ENCODE measurements at places on chromosomes 2 and 18.

DNA sequence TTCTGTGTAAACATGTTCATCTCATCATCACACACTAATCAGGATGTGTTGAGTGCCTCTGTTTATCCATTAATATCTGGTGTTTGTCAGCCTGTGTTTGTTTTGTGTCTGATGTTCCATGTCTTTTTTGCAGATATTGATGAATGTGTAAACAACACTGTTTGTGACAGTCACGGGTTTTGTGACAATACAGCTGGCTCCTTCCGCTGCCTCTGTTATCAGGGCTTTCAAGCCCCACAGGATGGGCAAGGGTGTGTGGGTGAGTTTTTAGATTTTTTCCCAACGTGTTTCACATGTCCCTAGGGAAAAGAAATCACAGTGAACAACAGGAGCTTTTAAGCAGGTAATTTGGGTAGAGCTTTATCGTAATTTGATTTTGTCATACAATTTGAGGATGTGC is 133.7 kb upstream of the RASGRP3 start:
- no peak for DNase-seq

- DNase-seq, result no peak
These were observed 26.8 kb downstream of the MAL start for GRCh38 chr2:95052307-95052706.

DNA sequence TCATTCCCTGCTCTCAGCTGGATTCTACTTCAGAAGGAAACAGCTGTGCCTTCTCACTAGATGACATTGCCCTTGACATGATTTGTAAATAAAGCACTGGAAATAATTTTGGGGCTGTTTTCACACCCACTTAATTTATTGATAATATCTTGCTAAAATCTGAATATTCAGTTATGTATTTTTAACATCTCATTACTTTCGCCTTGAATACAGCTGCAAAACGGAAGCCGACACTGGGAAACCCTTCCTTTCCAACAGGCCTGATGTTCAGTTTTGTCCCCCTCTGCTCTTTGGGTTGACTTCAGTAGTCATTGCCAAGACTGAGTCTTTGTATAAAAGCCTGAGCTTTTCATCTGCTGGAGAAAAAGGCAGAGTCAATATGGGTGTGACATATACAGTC is 82.7 kb downstream of the DOCK10 start:
- no peak for DNase-seq

- no peak for DNase-seq
These were observed 89.4 kb downstream of the MYOM1 start for GRCh38 chr18:3130344-3130743.

GRCh38 chr2:240387669-240388358 is 47.6 kb upstream of the GPC1 start:
- DNase-seq, result peak; percentile 97

DNA sequence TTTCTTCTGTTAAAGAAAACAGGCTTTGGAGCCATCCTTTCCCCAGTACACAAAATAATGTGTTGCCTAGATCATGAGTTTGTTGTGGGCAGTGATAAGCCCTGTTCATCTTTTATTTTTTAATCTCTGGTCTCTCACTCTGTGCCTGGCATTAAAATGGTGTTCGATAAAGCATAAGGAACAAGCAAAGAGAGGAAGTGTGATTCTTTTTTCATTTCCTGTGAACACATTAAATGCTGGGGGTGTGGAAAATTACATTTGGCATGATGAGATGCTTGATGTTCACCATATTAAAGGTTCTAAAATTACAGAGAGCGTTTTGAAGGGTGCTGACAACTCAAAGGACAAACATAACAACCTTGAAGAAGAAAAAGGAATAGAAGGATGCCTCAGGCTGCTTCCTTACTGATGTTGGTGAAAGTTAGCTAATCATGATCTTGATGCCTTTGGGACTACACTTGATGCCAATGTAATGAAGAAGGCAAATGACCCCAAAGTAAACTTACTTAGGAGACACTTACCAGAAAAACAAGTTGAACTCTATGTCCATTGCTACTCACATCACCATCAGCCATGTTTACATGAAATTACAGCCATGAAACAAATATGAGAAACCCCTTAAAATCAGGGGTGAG is 33.0 kb downstream of the TMEFF2 start:
- no peak for DNase-seq

GRCh38 chr2:39455826-39456225 is 18.7 kb upstream of the MAP4K3 start:
- peak; percentile 25 for DNase-seq

- no peak for DNase-seq
These were observed 63.1 kb upstream of the MGAT5 start for GRCh38 chr2:134190807-134191203.

DNA sequence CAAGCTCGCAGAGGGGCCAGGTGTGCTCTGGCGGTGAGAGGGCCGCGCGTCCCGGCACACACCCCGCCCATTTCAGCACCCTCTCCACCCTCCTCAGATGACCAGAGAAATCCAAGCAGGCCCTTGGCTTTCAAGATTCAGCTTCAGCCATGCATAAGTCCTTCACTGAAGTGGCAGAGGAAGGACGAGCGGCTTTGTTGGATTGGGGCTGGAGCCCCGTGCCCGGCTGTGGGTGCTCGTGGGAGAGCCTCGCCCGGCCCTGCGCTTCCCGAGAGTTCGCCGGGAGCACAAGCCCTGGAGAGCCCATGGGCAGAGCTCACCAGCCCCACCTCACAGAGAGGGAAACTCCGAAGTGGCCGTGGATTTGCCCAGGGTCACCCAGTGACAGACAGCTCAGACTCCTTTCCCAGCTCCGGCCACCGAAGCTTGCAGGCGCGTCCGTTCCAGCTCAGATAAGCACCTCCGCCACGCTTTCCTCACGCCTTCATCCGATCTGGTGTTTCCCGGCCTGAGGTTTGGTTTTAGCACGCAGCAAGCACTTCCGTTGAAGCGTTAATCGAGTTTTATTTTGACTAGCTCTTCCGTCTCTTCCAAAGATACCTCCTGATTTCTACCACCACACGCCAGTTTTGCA is 45.6 kb upstream of the MTCL1 start:
- DNase-seq, result no peak

DNA sequence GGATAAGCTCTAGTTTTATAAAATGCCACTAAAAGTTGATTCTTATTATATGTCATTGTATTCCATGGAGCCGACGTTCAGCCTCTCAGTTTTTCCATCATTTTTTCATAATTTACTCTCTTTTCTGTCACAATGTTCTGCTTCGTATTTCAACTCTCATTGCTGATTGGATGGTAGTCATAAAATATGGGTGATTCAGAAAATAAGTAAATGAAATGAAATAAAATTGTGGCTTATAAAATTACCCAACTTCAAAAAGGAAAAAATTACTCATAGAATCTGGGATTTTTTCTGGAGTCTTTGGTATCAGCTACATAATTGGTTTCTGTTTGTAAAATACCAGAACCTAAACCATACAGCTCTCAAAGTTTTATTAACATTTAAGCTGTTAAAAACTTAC is 139.7 kb upstream of the ITGA4 start:
- DNase-seq, result no peak

DNA sequence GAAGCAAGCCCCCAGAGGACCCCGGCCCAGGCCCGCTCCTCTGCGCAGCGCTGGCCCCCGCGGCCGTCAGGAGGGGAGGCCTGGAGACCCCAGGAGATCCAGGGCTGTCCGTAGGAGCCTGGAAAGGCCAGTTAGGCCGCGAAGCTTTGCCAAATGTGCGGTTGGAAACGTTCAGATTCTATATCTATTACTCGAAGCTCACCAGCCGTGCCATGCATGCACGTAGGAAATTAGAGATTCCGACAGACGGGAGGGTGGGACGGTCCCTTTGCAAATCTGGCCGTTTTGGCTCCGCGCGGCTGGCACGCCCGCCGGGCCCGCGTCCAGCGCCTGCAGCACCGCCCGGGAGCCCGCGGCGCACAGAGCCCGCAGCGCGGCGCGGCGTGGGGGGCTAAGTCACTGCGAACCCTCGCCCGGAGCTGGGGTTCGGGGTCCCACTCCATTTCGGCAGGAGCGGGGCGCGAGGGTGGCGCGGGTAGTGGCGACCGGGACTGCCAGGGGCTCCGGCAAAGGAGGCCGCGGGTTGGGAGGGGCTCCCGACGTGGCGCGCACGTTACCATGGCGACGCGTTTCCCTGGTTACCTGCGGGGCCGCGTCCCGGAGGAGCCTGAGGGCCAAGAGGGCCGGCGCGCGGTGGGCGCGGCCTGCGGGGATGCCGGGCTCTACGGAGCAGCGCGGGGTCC is 488.6 kb upstream of the SMIM21 start:
- DNase-seq, result no peak

DNA sequence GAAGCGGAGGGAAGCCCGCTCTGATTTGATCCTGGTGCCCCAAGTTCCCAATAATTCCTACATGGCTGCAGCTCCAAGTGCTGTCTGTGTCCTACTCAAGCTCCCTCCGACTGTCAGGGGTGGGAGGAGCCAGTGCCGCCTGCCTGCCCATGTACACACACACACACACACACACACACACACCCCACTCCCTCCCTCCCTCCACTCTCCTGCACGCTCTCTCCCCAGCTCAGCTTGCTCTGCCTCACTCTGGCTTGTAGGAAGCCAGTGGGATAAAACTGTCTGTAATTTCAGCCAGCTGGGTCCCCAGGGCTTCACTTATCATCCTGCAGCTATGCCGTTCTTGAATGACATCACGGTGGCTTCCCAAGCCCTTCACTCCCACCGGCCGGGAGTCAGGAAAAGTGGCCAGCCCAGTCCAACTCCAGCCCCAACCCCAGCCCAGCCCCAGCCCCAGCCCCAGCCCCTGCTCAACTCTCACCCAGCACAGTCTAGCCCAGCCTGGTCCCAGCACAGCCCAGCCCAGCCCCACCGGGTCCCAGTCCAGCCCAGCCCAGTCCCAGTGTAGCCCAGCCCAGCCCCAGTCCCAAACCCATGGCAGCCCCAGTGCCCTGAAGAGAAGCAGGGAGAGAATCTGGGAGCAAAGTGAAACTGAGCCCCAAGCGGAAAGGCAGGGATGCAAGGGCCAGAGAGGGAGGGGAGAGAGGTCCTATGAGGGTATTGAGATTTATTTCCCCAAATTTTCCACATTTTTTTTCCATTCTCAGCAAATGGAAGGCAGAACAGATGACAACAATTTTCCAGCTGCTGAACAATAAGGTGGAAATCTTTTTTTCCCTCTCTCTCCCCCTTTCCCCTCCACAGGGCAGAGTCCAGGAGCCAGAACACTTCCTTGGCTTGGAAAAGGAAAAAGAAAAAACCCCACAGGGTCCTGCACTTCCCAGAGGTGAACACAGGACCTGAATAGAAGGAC is 144.0 kb downstream of the TNS1 start:
- DNase-seq, result peak; percentile 98

- DNase-seq, result peak; percentile 41
These were observed 126.1 kb downstream of the COL6A3 start for GRCh38 chr2:237287872-237288271.

DNA sequence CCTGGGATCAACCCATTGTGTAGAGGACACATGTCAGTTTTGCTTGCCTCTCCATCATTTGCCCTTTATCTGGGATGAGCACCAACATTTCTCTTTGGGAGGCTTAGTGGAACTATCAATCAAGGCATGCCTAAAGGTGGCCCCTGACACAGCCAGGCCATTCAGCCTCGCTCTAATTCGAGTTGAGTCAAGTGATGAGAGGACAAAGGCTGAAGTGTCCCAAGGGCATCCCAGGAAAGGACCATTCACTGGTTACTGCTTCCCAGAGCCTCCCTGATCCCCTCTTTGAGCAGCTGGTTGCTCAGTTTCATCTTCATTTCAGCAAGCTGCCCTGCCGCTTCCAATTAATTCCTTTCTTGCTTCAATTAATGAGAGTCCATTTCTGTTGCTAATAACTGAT is 63.5 kb downstream of the DNER start:
- no peak for DNase-seq
